ENCODE measurements at places on chromosomes 7 and 10.

DNA sequence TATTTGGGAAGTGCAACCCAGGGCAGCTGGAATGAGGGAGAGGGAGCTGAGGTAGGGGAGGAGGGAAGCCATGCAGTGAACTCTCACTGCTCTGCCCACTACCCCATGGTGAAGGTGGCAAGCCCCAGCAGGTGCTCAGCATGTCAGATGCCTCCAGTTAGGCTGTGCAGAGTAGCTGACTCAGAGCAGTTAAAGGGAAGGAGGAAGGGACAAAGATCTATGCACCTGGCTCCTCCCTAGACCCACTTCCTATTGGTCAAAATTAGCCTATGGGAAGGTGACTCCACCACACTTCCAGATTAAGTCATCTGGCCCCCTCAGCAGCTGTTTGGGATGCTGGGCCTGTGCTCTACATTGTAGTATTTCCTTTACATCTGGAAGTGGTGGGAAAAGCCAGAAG, 125.7 kb upstream of the MTPN start:
- DNase-seq, result no peak

DNA sequence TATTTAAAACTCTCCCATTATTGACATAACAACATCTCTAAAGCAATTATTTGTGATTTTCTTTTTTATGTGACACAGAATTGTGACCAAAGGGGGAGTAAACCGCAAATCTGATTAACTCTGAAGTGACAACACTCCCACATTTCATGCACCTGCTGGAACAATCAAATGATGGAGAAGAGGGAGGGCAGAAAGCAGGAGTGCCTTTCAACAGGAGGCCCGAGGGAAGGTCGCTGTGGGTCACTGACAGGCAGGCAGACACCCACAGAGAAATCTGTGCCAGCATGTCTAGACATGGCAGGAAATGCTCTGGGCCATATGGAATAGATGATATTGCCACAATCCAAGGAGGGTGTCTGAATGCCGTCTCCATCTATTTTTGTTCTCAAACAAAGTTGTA, 247.3 kb downstream of the DOCK4 start:
- DNase-seq, result no peak

DNA sequence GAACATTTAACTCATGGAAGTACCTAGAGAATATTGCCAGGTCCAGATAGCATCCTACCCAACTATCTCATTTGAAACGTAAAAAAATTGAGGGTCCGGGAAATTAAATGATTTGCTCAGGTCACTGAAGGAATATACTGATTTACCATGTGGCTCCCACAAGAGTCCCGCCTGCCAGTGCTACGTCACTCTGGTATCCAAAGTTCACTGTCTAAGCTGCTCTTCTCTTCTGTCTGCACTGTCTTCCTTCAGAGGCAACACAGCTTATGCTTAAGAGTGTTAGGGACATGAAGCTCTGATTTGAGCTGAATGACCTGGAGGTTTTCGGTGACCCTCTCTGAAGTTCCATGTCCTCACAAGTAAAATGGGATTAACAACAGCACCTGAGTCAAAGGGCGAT, 114.6 kb downstream of the PDE1C start:
- no peak for DNase-seq

GRCh38 chr10:3828404-3829155, 43.6 kb upstream of the KLF6 start:
- peak; percentile 57 for DNase-seq

DNA sequence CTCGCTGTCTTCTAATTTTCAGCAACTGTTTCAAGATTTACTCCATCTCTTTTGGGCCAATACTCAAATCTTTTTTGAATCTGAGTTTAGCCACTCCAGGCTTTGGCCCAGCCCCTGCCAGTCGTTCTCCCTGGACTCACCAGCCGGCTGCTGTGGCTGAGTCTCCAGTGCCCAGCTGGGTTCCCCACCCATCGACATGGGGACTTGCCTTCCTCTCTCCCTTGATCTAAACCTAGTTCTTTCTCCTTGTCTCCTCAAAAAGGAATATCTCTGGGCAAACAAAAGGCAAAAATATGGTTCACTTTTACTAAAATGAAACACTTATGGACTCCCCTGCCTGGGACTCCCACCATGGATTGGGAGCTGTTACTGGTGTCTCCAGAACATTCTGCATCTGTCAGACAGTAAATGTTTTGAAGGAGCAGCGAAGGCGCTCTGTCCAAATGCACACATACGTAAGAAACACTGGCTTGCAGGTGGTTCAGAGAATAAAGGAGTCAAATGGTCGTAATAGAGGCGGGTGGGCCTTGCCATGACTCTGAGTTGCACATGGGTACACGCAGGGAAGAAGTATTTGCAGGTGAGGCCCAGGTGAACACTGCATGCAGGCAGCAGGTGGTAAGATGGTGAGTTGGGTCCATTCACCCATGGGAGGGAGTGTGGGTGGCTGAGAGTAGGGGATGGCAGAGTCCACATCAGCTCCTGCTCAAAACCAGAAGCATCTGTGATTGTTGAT, 35.5 kb upstream of the HABP2 start:
- DNase-seq, result no peak

DNA sequence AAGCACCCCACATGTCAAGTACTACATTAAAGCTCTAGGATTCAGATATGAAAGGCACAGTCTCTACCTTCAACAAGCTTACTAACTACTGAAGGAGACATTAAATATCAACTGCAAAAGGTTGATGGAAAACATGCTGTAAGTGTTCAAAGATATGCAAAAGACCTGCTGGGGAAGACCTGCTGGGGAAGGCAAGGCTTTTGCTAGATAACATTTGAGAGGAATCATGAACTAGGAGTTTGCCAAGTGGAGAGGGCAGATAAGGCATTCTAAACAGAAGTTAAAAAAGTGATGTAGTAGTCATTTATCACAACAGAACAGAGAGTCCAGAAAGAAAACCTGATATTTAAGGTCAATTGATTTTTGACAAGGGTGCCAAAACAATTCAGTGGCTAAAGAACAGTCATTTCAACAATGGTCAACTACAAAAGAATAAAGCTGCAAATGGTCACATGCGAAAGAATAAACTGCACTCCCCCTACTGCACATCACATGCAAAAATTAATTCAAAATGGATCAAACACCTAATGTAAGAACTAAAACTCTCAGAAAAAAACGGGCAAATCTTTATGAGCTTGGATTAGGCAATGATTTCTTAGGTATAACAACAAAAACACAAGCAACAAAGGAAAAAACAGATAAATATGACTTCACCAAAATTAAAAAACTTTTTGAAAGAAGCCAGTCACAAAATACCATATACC, 23.0 kb upstream of the MSS51 start:
- DNase-seq, result no peak

- DNase-seq, result no peak
Observed at GRCh38 chr10:51079331-51079730, 5.0 kb downstream of the PRKG1 start.

DNA sequence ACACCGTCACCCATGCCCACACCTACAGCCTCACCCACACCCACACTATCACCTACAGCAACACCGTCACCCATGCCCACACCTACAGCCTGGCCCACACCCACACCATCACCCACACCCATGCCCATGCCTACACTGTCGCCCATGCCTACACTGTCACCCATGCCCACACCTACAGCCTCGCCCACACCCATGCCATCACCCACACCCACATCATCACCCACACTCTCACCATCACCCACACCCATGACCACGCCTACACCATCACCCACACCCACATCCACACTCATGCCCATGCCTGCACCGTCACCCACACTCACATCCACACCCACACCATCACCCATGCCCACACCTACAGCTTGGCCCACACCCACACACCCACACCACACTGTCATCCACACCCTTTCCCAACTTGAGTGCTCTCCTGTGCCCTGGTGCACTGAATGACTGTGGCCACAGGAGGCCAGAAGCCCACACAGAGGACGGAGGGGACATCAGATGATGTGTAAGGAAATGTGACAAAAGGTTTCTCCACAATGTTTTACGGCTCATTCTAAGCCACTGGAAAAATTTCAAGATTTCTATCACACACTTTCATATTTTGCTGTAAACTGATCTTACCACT, 153.3 kb downstream of the WDR37 start:
- no peak for DNase-seq

GRCh38 chr7:17085186-17085585, 203.4 kb upstream of the AGR3 start:
- DNase-seq, result no peak

- DNase-seq, result no peak
Observed at GRCh38 chr10:44465401-44466115, 80.7 kb upstream of the CXCL12 start.

DNA sequence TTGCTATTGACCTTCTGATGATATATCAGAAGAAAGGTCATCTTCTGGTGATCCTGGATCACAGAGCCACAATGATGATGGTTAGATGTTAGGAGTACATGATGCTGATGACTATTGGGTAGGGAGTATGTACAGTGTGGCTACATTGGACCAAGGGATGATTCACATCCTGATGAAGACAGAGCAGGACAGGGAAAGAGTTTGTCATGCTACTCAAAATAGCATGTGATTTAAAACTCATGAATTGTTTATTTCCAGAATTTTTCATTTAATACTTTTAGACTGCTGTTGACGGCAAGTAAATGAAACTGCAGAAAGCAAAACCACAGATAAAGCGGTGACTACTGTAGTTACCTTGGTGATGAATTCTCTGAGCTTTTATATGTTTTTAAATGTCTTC, 397.3 kb downstream of the PPP1R3A start:
- no peak for DNase-seq

DNA sequence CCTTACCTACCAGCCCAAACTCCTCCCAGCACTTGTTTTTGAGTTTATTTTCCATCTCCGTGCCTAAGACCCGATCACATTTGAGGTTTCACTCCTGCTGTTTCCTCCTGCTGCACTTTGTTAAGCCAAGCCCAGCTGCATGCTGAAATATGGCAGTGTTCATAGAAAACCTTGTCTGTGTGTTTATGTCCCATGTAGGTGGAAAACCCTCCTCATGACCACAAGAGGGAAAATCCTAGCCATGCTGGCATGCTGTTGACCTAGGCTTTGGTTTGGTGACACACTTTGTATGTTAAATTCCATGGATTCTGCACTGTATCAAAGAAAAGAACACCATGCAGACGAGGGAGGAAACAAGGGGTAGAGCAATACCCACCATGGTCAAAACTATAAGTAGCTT, 154.4 kb downstream of the CUBN start:
- DNase-seq, result no peak

- DNase-seq, result no peak
Observed at GRCh38 chr7:23383225-23383624, 84.1 kb downstream of the MALSU1 start.

GRCh38 chr10:124291001-124291701, 127.6 kb downstream of the OAT start:
- DNase-seq, result no peak

GRCh38 chr7:29342761-29343160, 148.2 kb downstream of the CHN2 start:
- DNase-seq, result no peak

GRCh38 chr7:115850774-115851173, 179.8 kb downstream of the TFEC start:
- no peak for DNase-seq

DNA sequence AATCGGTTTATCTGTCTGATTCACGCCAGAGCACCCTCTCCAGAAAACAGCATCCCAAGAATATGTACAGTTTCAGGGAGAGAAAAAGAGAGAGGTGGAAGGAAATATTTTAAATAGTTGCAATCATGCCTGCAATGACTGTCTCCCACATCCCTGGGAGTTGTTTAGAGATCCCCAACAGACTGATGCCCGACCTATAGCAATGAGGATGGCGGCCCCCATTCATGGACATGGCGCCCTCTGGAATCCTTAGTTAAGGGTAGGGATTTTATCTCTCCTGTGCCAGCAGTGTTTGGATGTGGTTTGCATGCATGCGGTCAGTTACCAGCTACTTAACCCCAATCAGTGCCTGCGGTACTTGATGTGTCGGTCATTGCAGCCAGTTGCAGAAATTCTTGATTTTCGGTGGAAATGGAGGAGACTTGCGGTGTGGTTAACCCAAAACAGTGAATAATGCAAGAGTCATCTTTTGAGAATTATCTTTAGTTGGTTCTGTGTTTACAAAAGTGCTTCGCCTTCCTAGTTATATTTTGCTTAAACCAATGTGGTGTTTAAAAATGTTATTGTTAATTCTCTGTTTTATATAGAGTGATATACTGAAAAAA, 186.0 kb upstream of the TCF7L2 start:
- DNase-seq, result no peak

DNA sequence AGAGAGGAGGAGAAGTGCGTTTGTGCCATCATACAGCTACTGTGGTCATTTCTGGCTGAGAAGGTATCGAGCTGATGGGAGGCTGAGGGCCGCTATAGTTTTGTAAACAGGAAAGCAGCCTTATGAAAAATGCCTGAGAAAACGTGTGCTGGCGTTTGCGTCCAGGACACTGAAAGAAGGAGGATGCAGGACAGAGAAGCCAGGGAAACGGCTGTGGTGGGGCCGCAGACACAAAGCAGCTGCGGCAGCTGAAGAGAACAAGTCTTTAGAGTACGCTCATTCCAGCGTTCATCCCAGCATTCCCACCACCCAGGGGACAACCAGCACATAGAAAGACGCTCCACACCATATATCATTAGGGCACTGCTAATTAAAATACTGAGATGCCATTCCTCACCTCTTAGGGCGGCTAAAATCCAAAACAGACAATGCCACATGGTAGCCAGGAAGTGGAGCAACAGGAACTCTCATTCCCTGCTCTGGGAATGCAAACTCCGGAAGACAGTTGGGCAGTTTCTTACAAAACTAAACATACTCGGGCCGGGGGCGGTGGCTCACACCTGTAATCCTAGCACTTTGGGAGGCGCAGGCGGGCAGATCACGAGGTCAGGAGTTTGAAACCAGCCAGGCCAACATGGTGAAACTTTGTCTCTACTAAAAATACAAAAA, 18.4 kb downstream of the GNA12 start:
- no peak for DNase-seq

DNA sequence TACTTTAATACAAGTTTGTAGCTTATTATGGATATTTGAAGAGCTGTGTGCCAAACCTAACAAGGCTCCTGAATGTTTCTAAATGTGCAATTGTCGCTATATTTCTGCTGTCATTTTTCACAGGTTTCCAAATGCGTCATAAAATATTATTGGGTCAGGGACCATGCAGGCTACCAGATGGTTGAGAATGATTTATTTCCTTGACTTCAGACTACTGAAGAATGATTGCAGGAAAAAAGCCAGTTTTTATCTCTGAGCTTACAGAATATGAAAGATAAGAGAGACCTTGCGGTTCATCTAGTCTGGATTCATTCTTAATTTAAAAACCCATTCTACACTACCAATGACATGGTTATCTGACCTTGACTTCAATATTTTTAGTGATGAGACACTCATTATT, 55.2 kb downstream of the TSPAN12 start:
- no peak for DNase-seq

- DNase-seq, result no peak
Observed at GRCh38 chr10:35636956-35637355, 5.1 kb downstream of the FZD8 start.

- no peak for DNase-seq
Observed at GRCh38 chr10:11499425-11500071, 111.9 kb downstream of the USP6NL start.

DNA sequence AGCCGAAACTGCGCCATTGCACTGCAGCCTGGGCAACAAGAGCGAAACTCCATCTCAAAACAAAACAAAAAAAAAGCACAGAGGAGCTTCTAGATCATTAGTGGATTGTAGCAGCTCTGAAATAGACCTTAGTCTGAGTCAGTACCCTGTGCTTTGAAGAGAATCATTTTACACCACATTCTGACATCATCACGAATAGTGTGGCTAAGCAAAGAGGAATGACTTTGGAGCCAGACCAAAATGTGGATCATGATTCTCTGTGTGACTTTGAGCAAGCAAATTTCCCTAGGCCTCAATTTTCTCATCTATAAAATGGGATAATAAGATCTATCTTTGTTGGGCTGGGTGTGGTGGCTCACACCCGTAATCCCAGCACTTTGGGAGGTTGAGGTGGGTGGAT, 618.9 kb downstream of the CALN1 start:
- DNase-seq, result no peak
